ENCODE measurements at places on chromosomes 7 and 10.

DNA sequence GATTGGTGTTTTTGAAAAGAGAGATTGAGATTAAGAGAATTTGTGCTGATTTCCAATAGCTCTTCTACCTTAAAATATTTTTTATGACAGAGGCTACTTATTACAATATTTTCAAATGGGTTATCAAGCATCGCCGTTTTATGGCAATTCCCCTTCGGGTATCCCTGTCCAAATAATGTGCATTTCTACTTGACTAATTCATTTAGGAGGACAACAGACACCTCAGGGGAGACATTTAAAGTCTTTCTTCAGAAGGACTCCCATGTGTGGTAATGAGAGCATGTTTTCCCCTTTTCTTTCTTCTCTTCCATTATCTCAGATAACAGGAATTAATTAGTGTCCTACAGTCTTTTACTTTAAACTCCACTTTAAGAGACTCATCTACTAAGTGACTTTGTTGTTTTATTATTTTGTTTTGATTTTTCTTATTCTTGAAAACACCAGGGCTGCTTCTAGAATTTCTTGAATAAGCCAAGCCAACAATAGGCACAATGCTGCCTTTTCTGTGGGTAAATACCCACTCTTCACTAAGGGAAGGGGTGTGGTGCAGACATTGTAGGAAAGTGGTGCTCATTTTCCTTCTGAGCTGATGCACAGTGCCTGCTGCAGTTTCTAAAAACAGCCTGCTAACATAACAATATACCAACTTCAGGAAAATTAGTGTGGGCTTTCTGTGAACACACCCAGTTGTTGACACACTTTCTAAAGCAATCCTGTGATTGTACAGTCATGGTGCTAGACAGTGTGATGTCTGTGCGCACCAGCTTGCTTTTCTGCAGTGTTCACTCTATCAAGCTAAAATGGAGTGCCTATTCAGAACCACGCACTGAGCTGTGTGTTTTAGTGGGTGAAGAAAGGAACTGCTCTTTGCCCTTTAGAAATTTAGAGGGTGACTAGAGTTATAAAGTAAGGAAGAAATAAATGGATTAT is 597.7 kb downstream of the NRG3 start:
- DNase-seq, result no peak

DNA sequence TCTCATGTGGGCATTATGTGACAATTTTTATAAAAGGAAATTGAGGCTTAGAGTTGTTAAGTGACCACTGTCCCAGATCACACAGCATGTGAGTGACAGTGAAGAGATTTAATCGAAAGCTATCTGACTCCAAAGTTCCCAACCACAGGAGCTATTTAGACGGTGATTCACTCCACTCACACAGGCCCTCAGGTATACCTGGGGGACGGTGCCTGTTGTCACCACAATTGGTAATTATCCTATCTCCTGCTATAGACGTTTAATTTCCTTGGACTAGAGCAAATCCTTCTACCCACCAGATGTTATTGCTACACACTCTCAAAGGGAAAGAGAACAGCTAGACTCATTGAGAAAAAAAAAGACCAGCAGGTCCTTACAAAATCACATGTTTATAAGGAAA is 145.5 kb downstream of the KLF6 start:
- no peak for DNase-seq

GRCh38 chr7:11332865-11333228 is 359.2 kb downstream of the PHF14 start:
- DNase-seq, result no peak

DNA sequence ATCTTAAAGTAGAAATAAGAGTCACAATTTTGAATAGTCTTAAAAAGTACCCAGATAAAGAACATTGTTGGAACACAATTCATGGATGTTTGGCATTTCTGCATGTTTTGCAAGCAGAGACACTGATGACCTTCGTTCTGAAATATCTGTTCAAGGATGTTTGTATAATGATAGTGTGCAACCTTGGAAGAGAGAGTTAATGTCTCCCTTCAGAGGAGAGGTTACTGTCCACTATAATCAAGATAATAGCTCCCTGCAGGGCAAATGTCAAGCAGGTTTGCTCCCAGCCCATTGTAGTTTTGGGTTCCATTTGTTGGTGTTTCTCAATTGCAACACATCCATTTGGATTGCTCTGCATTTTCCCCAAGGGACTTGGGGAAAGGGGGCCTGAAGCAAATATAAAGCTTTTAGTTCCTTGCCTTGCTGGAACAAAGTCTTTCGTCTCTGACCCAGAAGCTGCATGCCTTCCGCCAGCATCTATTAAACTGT is 45.2 kb downstream of the COL1A2 start:
- no peak for DNase-seq

DNA sequence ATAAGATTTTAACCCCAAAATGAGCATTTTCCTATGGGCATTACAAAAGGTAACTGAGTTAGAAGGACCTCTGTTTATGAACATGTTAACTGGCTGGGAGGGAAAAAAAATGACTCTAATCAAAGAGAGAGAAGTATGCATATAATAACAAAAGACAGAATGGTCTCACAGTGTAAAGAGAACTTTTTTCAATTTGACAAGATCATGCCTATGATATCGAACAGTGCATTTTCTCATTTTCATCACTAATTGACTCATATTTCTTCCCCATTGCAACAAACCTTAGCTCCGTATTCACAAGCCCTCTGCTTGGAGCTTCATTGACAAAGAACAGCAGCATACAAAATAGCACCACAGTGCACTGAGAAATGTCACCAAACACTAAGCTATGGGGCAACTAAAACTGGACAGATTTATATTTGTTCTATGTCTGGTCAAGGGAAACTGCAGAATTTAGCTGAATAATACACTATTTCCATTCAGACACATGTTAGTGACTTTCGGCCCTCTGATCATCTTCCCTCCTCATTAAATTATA is 45.6 kb downstream of the SMURF1 start:
- no peak for DNase-seq

- DNase-seq, result no peak
Measured at GRCh38 chr10:17685233-17685840, 41.4 kb downstream of the STAM start.

DNA sequence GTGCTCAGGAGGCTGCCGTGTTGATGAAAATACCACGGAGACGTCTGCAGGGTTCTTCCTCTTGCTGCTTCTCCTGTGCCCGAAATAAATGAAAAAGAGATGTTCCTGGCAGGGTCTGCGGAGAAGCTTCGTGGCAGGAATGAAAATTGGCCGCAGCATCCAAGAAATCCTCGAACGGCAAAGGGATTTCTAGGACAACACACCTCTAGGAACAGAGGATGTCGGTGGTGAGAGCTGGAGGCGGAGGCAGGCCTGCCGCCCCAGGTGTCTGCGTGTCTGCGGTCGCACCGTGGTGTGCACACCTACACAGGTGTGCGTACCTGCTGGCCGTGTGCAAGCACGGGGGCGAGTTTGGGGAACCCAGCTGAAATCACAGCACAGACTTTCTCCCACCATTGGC is 43.4 kb downstream of the TMEM130 start:
- no peak for DNase-seq

GRCh38 chr10:1650542-1651269 is 86.6 kb downstream of the ADARB2 start:
- DNase-seq, result no peak

GRCh38 chr10:20277820-20278219 is 461.6 kb downstream of the PLXDC2 start:
- DNase-seq, result no peak

DNA sequence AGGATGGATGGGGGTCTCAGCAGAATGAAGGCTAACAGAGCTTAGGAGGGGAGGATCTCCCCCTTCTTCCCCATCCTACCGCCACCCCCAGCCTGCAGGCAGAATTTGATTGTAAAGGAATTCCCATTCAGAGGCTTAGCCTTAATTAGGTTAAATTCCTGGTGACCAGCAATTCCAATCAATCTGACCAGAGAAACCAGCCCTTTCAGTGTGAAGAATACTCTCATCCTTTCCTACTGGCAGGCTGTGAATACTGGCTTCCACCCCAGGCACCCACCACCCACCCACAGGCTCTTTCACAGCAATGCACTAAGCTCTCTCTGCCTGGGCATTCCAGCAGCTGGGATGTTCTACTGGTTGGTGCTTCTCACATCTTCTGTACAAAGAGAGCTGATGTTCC is 137.9 kb upstream of the LYZL1 start:
- DNase-seq, result no peak

GRCh38 chr10:100172349-100172748 is 13.5 kb downstream of the ERLIN1 start:
- no peak for DNase-seq

DNA sequence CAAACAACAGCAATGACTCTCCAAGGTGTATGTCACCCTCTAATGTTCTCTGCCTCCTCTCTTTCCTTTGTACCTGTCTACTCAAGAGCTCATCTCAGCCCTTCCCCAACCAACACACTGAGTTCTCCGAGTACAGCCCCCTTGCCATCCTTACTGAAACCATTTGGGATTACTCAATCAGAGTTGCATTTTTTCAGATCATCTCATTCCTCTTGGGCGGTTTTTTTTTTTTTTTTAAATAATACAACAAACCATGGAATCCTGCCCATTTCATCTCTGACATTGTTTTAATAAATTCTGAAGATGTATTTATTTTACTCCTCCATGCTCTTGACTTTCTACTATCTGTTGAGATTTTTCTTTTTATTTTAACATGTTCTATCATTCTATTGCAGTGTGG is 4.2 kb upstream of the CREB3L2 start:
- DNase-seq, result no peak

DNA sequence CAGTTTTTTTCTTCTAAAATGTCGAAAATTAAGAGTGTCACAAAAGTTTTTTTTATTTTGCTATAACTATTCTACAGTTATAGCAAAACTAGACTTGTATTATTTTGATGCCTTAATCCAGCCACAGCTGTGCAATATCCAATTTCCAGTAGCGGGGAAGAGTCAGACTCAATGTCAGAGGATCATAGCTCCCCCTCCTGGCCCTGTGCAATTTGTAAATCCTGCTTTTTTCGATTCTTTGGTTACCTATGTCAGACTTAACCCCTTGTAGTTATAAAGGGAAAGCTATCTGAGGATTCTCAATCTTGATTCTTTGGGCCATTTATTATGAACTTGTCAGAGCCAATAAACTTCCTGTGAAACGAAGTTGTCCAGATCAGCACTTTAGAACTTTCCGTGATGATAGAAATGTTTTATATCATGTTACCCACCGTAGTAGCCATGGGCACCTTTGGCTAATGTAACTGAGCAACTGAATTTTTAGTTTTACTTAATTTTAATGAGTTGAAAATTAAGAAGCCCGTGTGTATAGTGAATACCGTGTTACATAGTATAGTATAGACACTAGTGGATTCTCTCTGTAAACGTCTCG is 87.7 kb upstream of the PRKCQ start:
- peak; percentile 35 for DNase-seq

DNA sequence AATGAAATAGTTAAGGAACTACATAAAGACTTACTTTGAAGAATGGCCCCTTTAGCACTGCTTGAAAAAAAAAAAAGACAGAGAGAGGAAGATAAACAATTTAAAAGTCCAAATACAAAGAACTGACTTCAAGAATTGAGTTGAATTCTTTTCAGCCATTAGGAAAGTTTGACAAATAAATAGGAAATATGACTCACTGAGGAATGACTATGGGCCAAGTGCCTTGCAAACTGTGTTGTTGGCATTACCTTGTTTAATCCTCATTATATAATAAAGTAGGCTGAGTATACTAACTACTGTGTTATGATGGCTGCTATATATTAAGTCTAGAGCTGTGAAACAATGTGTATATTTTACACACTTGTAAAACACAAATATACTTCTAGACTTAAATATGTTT is 151.1 kb downstream of the ELMO1 start:
- no peak for DNase-seq

DNA sequence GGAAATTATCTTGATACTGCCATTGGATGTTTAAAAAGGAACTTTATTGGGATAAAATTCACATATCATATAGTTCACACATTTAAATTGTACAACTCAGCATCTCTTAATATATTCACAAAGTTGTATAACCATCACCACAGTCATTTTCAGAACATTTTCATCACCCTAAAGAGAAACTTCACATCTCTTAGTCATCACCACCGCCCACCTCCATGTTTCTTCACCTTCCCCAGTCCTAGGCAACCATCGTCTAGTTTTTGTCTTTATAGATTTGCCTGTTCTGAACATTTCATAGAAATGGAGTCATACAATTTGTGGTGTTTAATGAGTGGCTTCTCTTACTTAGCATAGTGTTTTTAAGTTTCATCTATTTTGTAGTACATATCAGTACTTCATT is 96.6 kb downstream of the ANKRD30A start:
- no peak for DNase-seq

DNA sequence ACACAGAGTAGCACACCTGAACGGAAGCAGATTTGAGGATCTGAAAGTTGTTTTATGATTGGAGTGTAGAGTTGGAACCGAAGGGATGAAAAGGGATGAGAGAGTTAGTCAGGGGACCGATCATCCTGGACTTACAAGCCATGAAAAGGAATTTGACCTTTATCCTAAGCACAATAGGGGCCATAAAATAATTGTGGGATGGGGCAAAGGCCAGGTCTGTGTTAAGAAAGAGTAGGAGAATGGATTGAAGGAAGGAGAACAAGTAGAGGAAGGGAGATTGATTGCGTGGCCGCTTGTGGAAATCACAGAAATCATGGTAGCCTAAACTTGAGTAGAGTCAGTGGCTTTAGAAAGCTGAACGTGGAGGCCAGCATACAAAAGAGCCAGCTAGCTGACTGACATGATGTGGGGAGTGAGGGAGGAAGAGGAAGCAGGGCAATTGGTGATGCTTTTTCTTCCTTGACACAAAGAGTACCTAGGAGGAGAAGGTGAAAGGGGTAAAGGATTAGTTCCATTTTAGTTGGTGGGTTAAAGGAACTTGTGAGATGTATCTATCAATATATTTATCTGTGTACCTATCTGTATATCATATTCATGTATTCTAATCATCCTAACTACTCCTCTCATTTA is 67.1 kb upstream of the RPA3 start:
- no peak for DNase-seq

DNA sequence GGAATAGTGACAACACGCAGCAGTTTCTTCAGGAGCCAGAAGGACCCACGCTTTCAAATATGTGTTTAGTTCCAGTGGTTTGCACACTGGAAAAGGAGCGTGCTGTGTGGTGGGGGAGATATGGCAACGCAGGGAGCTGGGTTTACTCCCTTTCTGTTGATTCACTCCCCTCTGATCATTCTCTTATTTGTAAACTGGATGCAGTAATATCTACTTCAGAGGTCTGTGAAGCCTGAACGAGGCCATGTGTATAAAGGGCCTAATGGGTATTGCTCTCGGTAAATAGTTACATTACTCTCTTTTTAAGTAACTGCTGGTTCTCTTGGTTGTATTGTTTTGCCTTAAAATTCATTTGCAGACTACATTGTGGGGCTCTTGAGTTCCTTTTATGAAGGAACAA is 19.2 kb downstream of the RBM17 start:
- no peak for DNase-seq

DNA sequence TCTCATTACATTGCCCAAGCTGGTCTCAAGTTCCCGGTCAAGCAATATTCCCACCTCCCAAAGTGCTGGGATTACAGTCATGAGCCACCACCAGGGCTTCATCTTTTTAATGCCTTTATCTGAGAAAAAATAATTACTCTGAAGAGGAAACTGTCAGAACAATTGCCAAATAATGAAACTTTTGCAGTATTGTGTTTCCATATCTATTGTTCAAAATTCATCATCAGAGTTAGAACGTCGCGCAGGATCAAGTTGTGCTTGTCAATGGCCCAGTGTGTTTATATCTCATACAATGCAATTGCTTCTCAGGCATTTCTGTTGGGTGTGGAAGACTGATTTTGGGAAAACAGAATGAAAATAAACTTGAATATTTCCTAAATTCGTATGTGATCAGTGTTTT is 143.1 kb downstream of the ARID5B start:
- no peak for DNase-seq
